ENCODE measurements at places on chromosomes 13 and 19.

DNA sequence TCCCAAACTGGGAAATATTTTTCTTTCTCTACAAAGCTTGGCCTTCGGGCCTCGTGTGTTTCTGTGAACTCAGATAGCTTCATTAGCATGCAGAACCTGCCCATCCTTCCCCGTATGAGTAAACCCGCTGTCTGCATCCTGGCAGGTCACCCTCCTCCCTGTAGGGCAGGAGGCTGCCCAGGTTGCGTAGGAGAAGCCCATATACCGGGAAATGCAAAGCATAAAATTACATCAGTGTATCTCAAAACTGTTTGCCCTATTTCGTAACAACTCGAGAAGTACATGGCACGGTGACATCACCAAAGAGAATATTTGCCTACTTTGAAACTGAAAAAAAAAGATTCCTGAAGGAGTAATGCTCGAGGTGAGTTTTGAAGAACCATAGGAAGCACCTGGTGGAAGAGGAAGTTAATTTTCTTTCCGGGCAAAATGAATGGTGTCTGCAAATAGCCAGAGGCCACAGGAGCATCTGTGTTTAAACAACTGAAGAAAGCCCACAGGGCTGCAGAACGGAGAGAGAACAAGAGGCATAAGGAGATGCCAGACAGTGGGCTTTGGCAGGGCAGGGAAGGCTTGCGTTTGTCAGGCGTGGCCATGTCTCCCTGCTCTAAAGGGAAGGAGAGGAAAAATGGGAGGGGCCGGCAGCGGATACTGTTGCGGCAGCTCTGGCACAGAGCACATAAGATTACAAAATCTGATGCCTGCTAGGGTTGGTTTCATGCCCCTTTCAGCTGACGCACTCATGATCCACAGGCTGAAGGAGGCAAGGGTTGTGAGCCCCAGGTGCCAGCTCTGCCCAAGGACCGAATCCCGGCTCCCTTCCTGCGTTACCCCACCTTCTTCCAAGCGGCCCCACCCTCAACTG is 81.4 kb downstream of the IRS2 start:
- DNase-seq, result no peak

DNA sequence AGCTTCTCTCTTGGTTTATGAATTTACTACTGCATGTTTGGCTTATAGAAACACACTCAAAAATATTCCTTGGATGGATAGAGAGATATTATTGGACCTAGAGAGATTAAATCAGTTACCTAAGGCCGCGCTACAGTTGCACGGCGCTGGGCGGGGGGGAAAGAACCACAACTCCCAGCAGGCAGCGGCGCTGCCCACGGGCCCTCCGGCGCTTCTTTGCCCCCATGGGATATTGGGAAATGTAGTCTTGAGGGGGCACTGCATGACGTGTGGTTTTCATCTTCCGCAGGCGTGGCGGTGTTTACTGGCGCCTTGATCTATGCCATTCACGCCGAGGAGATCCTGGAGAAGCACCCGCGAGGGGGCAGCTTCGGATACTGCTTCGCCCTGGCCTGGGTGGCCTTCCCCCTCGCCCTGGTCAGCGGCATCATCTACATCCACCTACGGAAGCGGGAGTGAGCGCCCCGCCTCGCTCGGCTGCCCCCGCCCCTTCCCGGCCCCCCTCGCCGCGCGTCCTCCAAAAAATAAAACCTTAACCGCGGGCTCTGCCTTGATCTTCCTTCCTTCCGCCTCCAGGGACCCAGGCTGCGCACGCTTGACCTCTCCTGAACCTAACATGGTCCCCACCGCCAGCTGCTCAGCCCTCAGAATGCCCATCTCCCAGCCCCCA is 4.8 kb downstream of the EMP3 start:
- DNase-seq, result peak; percentile 83

GRCh38 chr19:6556043-6556449 is 25.2 kb downstream of the TNFSF9 start:
- no peak for DNase-seq

DNA sequence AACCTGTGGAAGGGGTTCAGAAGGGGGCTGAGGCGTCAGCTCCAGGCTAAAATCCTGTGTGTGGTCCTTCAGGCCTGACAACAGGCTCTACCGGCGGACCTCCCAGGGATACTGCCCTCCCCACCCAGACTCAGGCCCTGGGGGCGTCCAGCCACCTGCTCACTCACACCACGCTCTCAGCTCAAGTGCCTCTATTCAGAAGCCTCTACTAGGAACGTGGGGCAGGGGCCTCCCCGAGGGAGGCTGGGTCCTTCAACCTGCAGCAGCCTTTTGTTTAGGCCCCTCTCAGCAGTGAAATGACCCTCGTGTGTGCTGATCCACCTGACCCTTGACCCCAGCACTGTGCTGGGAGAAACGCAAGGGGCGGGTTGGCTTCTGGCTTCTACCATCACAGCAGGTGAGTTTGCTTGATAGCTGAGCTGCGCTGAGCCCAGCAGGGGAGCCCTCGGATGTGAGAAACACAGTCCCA is 10.6 kb downstream of the PLPP2 start:
- no peak for DNase-seq

DNA sequence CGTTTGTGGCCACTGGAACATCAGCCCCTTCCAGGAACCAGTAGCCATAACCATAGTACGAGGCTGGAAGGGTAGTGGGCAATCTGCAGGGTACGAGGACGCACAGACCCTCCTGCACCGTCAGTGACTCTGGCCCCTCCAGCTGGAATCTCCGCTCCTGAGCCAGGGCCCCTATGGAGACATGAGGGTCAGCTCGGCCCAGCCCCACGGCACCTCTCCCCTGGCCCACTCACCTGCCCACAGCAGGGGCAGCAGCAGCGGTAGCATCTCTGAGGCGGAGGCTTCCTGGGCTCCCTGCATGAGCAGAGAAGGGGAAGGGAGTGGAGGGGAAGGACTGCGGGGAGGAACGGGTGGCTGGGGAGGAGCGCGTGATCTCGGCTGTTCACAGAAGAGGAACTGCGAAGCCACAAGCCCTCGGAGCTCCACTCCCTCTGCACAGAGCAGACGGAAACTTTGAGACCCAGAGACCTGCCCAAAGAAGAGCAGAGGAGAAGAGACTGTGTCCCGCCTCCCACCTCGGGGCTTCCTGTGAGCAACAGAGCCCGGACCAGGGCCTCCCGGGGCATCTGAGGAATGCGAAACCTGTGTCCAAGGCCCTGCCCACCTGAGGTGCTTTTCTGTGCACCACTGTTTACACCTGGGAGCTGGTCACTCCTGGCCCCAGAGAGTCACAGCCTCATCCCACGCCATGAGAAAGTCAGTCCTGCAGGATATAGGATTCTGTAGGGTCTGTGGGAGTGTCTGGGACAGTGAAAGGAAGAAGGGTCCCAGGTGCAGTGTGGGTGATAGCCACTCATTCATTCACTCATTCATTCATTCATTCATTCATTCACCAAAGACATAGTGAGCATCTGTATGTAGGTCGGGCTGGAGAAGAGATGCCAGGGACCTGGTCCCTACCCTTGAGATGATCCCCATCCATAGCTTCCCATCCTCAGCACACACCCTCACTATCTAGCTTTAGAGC is at the start of gene SIGLEC6:
SIGLEC6 (minus strand) TSS at position 322 of the 967 bp plus-strand sequence; CDS start at position 300, 22 bp downstream.
- DNase-seq, result no peak

- no peak for DNase-seq
Observed at GRCh38 chr19:11025997-11026396, 63.3 kb upstream of the LDLR start.

GRCh38 chr13:95226932-95227695 is 74.1 kb downstream of the ABCC4 start:
- DNase-seq, result no peak

- DNase-seq, result no peak
Observed at GRCh38 chr13:23736541-23736940, 152.7 kb downstream of the MIPEP start.

DNA sequence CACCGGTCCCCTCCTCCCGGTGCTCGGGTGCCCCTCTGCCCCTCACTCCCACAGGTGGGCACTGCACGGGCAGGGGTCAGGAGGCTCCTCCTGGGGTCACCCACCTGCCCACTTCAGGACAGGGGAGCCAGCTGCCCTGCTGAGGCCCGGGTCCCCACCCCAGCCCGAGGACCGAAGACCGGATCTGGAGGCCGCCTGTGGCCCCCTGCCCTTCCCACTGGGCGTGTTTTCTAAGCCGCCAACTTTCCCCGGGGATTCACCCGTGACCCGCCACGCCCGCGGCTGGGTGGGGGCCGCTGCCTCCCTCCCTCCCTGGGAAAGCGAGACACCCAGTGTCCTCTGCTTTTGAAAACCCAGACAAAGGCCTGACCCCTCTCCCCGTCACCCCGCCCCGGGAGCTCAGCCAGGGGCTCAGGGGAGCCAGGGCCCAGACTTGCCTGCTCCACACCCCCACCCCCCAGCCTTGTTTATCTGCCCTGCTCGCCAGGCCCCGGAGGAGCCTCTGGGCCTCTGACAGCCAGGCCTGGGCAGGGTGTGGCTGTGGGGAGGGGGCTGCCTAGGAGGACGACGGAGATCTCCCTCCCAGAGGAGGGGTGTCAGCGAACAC is 1.3 kb downstream of the PALM start:
- no peak for DNase-seq

- no peak for DNase-seq
Observed at GRCh38 chr19:46915386-46915785, 54.6 kb downstream of the ARHGAP35 start.

DNA sequence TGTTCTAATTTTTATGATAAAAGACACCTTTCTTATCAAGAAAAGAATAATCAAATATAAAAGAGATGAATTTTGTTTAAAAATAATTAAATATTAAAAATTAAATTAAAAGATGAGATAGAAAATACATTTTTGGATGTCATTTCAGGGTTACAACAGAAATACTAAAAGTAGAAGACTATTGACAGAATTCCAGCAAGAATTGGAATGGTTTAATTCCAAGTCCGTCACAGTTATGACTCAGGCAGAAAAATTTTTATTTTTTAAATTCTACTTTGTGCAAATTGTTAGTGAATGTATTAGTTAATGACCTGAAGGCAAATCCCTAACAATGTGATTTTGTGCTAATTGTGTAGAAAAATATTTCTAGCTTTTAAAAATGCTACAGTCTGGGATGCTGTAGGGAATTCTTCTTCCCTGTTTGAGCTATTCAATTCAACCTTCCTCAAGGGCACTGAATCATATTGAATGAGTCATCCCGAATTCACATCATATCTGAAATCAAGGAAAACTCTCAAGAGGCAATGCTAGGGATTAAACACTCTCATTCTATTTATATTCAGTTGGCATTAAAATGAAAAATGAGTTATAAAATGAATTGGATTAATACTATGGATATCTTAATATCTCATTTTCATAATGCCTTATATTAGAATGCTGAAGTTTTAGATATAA is 633.5 kb upstream of the ATXN8OS start:
- DNase-seq, result no peak

- DNase-seq, result no peak
Observed at GRCh38 chr19:32241306-32241705, 104.1 kb upstream of the ZNF507 start.

GRCh38 chr13:99743094-99743493 is 228.5 kb downstream of the ZIC5 start:
- DNase-seq, result no peak

DNA sequence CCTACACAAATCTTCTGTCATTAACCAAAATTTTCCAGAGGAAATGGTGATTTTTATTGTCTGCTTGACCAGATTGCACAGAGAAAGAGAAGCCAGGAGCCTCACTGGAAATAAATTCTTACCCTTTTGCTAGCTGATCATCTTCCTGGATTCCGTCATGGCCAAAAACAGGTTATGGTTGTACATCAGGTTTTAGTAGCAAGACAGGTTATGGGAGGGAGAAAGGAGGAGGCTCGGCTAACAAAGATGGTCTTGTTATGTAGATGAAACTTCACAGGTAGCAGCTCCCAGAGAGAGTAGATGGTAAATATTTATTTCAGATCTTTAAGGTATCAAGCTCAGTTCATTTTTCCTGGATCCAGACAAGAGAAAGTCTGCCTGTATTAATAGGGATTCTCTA is 19.7 kb upstream of the CEACAM3 start:
- DNase-seq, result no peak

DNA sequence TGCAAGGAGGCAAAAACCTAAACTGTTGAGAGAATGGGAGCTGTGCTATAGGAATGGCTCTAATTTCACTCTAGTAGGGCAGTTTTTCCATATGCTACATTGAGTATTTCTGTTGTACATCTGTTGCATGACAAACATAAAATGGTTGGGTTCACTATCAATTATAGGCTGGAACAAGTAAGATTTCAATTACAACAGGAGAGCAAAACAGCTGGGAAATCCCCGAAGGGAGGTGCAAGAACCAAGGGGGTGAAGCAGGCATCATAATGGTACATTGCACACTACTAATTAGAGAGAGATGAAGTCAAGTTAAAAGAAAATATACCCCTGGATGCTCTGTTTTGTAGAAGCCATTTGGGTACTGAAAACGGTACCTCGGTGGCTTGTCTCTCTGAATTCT is 389.5 kb downstream of the PCDH9 start:
- DNase-seq, result no peak

- DNase-seq, result no peak
Observed at GRCh38 chr19:13097463-13098258, 5.0 kb downstream of the LYL1 start.

DNA sequence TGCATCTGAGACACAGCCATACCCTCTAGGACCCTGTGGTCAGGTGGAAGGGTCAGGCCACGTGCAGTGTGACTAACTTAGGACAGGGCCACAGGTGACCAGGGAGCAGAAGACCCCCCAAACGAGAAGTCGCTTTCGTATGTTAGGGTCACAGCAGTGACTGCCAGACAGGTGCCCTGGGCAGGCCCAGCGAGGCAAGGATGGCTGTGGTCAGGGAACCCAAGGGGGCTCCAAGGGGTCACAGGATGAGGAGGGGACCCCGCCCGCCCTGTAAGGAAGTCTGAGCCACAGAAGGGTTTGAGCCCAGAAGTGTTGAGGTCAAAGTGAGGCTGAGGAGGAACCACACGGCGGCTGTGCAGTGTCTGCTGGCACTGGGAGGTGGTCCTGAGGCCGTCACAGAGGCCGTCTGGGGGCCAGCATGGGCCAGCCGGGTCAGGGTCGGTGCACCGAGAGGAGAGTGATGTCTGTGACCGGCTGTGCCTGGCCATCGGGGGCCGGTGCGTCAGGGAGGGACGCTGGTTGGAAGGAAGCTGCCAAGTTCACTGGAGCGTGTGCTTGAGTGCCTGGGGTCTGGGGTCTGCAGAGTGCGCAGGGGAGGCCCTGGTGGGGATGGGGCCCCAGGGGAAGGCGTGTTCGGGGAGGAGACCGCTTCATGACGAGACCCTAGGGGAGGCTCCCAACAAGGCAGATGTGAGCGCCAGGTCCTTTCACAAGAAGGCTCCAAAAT is 24.8 kb upstream of the TMEM255B start:
- no peak for DNase-seq

DNA sequence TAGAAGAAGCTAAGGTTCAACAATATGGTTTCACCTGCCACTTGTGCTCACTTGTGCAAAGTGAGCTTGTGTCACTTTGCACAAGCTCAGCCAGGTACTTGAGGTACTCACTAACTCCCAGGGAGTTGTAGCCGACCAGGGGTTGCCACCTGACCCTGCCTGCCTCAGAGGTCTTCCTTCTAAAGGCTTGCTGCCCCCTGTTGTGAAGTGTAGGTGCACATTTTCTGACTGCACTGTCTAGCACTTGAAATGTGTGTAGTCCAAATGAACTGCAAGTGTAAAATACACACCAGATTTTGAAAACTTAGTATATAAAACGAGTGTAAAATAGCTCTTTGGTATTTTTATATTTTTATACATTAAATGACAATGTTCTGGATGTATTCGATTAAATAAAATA is 230.8 kb downstream of the DLEU7 start:
- DNase-seq, result no peak
